ENCODE measurements at places on chromosomes 2 and 18.

- DNase-seq = no peak
Observed at GRCh38 chr2:152097290-152097800, 1.5 kb downstream of the CACNB4 start.

DNA sequence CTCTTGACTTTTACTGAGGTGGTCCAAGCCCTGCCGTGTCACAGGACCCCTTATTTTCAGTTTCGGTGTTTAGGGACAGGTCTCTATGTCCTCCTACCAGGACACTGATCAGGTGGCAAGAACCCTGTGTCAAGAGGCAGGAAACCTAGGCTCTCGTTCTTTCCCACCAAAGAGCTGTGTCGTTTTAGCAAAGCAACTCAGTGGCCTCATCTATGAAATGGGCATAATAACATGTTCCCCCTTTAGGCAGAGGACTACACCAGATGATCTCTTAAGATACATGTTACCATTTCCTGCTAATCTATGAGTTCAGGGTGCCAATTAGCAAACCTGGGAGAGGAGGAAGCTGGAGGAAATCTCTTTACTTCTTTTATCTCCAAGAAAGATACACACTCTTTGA lies 1.9 kb downstream of the RAB31 start:
- DNase-seq = no peak

GRCh38 chr2:190584980-190585661 lies 50.6 kb upstream of the NEMP2 start:
- no peak for DNase-seq

GRCh38 chr18:33918571-33918970 lies 306.1 kb downstream of the NOL4 start:
- no peak for DNase-seq

Measured in activated gamma-delta T cell (primary cell).